ENCODE measurements at places on chromosomes 2 and 18.

- DNase-seq: no peak
Measured at GRCh38 chr18:9947248-9947647, 33.4 kb downstream of the VAPA start.

- no peak for DNase-seq
Measured at GRCh38 chr2:181887045-181887444, 4.5 kb upstream of the ITPRID2 start.

GRCh38 chr2:39881494-39881893, 102.4 kb upstream of the THUMPD2 start:
- no peak for DNase-seq

GRCh38 chr2:113274432-113274831, 4.3 kb downstream of the PAX8 start:
- no peak for DNase-seq
